ENCODE measurements at places on chromosomes 12 and 14.

GRCh38 chr12:81758421-81759189 lies 545 bp downstream of the PPFIA2 start:
- no peak for DNase-seq

- no peak for DNase-seq
Observed at GRCh38 chr14:35786856-35787255, 22.2 kb downstream of the RALGAPA1 start.

DNA sequence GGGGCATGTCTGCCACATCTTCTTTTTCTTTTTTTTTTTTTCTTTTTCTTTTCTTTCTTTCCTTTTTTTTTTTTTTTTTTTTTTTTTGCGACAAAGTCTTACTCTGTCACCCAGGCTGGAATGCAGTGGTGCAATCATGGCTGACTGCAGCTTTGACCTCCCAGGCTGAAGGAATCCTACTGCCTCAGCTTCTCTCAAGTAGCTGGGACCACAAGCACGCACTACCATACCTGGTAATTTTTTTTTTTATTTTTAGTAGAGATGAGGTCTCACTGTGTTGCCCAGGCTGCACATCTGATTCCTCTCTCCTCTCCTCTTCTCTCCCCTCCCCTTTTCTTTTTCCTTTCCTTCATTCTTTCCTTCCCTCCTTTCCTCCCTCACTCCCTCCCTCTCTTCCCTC lies 18.5 kb downstream of the SLC15A5 start:
- DNase-seq: no peak

- DNase-seq: no peak
Observed at GRCh38 chr12:49277466-49277865, 12.6 kb downstream of the TUBA1C start.

DNA sequence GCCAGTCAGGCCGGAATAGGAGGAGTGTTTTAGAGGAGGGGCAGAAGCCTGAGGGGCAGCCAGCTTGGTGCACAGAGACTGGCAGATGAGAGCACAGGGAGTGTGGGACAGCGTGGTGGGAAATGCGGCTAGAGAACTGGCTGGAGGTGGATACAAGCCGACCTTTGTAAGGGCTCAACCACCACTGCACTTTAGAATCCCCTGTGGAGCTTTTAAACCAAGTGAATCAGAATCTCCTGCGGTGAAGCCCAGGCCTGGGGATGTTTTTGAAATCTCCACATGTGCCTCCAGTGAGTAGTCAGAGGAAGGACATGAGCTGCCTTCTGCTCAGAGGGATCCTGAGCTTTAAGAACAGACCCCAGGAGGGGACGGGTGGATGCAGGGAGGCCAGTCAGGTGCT lies 10.9 kb upstream of the PCED1B start:
- DNase-seq: no peak

- DNase-seq: no peak
Observed at GRCh38 chr14:102825307-102826095, 48.3 kb downstream of the TRAF3 start.

GRCh38 chr12:56998316-56998715 lies 8.0 kb downstream of the ZBTB39 start:
- no peak for DNase-seq

GRCh38 chr12:6125310-6125608 lies 789 bp upstream of the VWF start:
- DNase-seq: no peak

- DNase-seq: no peak
Observed at GRCh38 chr12:560691-561390, 101.1 kb downstream of the B4GALNT3 start.

GRCh38 chr12:31536672-31537071 lies 54.3 kb downstream of the DENND5B start:
- DNase-seq: no peak

DNA sequence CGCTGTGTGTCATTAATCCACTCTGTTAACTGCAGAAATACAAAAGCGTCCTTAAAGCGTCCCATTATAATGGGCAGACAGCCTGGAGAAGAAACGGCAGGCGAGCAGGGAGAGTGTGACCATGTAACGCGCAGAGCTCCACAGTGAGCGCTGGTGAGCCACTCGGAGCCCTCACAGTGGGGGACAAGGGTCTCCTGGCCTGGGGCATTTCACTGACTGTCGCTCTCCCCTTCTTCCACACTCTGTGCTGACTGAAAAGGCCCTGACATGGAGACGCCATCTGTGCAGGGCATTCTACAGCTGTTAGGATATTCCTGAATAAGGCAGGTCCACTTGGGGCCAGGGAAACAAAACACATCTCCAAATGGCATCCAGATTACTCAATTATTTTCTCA lies 24.2 kb downstream of the CCDC92 start:
- DNase-seq: no peak

DNA sequence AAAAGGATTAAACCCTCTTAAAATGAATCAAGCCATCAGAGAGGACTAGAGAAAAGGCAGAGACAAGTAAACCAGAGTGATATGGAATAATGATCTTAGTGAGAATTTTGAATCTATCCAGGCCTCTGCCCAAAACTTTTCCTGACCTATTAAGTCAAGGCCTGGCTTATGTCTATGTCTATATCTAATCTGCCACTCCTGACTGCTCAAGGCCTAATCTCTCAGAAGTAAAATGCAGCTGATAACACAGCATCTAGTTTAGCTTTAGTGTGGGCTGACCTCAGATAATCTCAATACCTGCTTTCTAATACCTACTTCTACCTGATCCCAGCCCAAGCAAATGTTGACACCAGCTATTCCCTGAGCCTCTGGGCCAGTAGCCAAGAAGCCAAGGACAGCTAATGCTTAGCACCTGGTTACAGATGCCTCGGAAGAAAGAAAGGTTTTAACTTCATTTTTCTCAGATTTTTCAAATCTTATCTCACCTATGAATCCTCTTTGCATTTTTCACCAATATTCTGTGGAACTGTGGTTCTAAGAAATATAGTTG lies 1472.5 kb upstream of the SEL1L start:
- peak; percentile 48 for DNase-seq

GRCh38 chr14:75562089-75562488 lies 16.3 kb upstream of the FLVCR2 start:
- no peak for DNase-seq

DNA sequence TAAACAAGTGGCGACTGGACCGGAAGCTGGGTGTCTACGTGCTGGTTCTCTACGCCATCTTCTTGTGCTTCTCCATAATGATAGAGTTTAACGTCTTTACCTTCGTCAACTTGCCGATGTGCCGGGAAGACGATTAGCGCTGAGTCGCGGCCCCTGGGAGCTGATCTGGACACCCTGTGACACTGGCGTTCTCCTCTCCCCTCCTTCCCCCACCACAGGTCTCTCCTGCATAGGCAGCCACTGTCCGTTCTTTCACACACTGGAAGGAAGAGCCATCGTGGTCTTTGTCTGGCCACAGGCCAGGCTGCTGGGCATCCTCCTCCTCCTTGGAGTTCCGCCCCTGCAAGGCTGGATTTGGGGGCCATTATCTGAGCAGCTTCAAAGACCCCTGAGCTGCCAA lies 20.1 kb upstream of the RIN3 start:
- DNase-seq: no peak

DNA sequence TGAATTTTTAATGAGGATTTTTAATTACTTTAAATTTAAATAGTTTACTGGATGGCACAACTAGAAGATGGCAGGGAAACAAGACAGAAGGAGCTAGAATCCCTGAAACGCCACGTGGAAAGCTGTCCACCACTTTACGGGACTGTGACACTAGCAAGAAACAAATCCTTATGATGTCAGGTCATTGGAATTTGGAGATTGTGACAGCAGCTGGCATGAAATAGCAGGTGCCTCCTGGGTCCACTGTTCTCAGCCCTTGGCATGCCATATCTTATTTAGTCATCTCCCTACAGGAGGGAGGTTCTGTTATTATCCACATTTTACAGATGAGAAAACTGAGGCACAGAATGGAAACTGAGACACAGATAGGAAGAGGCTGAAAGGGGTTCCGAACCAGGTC lies 113.8 kb downstream of the BCL11B start:
- DNase-seq: no peak

DNA sequence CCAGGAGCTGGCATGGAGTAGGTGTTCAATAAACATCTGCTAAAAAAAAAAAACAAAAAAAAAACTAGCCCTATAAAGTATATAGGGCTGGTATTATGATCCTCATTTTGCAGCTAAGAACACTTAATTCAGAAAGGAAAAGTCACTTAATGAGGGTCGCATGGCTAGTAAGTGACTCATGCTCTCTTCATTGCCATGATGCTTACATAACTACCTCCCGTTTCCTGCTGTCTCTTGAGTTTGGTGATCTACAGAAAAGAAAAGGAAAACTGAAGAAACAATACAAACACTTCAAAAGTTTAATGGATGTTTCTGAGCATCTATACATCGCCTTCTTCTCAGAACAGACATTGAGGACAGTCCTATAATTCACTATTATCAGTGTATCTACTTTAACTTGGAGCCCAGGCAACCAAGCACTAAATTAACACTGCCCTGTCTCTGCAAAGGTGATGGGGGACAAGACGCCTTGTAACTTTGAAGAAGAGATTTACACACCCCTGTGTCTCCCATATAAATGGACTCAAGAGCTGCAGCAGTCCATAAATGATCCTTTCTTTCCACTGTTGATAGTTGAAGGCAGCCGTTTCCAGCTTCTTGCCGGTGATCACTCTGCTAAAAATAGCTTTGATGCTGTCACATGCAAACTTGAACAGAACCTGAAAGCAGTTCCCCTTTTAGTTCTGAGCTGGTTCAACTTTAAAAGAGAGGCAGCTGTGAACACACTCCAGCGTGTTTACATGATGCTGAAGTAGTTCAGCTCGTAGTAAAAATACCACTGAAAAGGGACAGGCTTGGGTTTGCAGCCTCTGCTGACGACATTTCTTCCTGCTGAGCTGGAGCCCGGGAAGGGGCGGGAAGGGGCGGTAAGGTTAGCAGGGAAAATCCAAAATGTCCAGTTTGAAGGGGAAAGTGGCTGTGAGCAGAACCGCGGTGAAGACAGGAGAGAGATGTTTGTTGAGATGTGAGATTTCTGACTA lies 113.3 kb downstream of the FOXN3 start:
- DNase-seq: no peak

DNA sequence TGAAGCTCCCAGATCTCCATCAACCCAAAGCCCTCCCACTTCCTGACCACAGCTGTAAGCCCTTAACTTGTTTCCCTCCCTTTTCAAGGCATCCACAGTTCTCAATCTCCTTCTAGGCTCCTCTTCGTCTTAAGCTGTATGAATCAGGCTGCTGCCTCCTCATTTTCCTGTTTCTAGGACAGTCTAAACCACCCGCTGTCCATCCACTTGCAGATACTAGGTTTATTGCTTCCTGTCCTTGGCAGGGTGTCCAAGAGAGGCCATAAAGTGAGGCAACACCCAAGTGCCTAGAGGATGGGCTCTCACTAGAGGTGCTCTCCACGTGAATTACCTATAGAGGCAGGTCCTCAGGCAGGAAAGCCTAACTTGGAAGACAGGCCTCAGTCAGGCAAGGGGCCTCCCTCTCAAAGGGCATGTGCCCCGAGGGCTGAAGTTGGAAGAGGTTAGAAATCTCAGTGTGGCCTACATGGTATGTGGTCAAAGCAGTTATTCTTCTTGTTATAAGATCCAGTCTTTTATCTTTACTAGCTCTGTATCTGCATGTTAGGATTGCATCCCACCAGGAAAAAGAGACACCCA lies 8.8 kb upstream of the TMEM106C start:
- DNase-seq: no peak

DNA sequence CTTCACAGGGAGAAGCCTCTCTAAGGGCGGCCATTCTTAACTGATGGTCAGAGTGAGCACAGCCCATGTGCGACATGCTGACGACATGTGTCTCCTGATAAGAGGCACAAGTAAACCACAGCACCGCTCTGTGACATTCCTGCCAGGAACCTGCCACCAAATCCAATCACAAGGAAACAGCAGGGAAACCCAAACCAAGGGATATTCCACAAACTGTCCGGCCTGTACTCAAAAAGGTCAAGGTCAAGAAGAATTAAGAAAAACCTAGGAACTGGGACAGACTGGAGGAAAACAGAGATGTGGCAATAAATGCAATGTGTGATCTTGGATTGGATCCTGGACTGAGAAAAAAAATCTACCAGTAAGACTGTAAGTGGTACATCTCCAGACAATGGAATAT lies 91.9 kb downstream of the SYNE3 start:
- no peak for DNase-seq

DNA sequence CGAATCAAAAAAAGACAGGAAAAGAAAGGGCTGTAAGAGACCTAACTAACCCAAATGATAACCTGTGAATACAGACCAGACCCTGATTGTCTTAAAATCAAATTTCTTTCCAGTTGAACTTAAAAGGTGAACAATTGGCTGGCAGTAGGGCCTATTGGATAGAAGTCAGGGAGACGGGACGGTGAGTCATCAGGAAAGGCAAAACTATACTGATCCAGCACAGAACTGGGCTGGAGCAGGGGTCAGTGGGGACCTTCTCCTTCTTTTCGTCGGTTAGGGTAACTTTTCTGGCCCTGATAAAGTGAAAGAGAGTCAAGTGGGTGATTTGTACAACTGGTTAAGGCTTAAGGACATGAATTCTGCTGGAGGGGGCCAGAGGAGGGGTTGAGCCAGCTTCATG lies 84.9 kb upstream of the OTX2 start:
- no peak for DNase-seq

GRCh38 chr12:117732761-117733548 lies 235.8 kb downstream of the KSR2 start:
- DNase-seq: no peak

DNA sequence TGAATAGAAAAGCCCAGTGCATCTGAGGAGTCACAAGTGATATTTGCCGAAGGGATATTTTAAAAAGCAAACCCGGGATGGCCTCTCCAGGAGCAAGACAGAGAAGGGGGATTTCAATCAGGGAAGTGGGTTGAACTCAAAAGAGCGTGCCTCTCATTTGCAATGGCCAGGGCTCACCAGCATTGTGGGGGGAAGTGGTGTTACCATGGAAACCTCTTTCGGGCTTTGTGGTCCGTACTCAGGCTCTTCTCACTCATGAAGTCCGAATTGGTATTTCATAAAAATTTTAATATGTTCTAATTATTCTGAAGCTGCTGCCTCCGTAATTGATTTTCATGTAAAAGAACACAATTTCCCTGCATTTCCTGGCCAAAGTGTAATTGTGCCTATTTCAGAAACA lies 79.8 kb downstream of the SLC15A4 start:
- no peak for DNase-seq

GRCh38 chr14:52188381-52188780 lies 79.1 kb upstream of the PTGDR start:
- no peak for DNase-seq

Data from pancreas (tissue), 10 donors.